ENCODE measurements at places on chromosomes 2 and 18. TPM values are rescaled to one million over a fixed set of nuclear protein-coding genes. Genes with fewer than 3 reads are reported as not detected.

- no peak for DNase-seq
Observed at GRCh38 chr2:235849489-235849888, 318.7 kb downstream of the GBX2 start.

- no peak for DNase-seq
Observed at GRCh38 chr2:37091873-37092272, 7.6 kb downstream of the GPATCH11 start.

DNA sequence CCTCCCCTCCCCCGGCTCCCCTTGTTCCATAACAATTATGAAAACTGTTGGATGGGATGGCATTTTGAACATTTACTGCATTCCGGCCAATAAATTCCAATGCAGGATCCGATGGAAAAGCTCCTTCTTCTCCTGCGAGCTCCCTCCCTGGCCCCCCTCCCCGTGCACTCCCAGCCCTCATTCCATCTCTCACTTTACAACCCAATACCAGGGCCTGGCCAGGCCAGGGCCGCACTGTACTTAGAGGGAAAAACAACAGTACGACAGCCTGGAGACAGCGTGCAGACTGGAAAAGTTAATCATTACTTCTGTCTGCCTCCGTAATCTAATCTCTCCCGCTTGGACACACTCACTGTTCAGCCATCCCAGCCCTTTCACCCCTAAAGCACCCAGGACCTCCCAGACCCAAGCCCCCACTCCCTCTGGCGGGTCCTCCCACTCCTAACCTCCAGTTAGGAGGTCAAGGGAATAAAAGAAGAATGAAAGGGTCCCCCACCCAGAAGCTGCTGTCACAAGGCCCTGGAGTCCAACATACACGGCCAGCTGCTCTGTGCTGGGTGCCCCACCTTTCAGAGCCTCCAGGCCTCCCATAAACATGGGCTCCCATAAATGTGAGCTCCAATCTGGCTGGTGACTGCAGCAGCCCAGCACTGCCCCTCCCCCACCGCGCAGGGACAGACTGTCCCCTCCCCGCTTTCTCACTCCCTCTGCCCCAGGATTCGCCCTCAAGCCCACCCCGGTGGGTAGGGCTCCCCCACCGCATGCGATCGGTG is 20.6 kb downstream of the SMAD7 start:
- DNase-seq: peak; percentile 91

- DNase-seq: no peak
Observed at GRCh38 chr2:210475706-210476105, 853 bp downstream of the LANCL1 start.

- no peak for DNase-seq
Observed at GRCh38 chr18:48036226-48036625, 105.8 kb upstream of the SMAD2 start.

- no peak for DNase-seq
Observed at GRCh38 chr18:23784832-23785245, 95.6 kb downstream of the LAMA3 start.

GRCh38 chr18:64718808-64719207 is 569.9 kb upstream of the LINC00305 start:
- no peak for DNase-seq

DNA sequence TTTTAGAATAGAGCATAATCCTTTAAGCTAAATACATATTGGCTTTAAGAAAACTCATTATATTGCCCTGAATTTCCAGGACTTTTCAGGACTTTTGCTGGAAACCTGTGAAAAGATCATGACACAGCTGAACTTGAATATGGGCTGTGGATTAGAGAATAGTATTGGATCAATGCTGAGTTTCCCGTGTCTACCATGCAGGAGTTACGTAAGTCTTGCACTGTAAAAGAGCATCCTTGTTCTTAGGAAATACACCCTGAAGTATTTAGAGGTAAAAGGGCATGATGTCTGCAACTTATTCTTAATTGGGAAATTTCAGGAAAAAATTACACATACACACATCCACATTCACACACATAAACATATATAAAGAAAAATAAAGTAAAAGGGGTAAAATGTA is 82.1 kb downstream of the ZFP36L2 start:
- no peak for DNase-seq

DNA sequence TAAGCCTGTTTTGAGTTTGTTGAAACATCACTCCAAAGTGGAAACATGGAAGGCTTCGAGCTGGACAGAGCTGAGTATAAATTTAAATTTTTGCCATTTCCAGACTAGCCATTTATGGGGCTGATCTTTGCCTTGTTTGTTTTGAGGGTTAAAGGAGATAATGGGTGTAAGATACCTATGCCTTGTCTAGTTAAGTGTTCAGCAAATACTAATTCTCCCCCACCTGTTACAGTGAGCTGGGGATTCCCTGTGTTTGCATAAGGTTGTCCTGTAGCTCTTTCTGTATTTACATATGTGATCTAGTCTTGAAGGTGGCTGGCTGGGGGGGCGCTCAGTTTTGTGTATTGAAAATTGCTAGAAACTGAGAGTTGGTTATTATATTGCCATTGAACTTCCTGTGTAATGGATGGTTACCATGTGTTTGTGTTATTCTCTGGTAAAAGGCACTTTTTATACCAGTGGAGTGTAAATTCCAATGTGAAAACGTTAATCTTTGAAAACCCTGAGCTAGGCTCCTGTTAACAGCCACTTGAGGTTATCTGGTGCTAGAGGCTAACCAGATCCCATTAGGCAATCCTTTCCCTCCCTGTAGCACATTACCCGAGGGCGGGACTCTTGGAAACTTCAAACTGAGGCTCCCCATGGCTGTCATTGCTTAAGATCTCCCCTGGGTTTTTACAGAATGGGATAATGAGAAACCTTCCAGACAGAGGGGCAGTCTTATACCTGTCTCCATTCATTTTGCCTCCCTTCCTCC is 26.7 kb downstream of the TANC1 start:
- DNase-seq: no peak

DNA sequence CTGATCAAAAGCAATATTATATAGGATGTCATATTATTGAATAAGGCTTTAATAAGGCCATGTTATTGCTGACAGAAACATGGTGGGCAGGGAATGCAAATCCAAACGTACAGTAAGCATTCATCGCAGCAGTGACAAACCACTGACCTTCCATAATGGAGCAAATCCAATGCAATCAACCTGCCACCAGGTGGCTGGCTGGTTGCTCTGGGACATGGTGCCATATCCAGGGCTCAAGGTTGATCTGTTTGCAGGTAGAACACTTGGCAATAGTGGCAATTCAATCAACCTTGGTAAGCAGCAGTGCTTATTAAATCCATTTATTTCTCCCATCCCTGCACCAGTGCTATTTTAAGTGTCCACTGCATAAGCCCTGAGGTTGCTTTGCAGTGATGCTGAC is 75.4 kb downstream of the CERKL start:
- no peak for DNase-seq

The REEP1 gene
- total RNA-seq: not detected

The DSG4 gene
- not detected for total RNA-seq

The CPS1 gene
- total RNA-seq: 22.3 TPM

The PSTPIP2 gene
- total RNA-seq: 4.5 TPM

The TMEM198 gene
- 6.7 TPM for total RNA-seq

All from osteocyte (in vitro differentiated cells).